ENCODE measurements at places on chromosomes 6 and 20.

- no peak for DNase-seq
Measured at GRCh38 chr6:45537539-45537938, 159.8 kb upstream of the SUPT3H start.

DNA sequence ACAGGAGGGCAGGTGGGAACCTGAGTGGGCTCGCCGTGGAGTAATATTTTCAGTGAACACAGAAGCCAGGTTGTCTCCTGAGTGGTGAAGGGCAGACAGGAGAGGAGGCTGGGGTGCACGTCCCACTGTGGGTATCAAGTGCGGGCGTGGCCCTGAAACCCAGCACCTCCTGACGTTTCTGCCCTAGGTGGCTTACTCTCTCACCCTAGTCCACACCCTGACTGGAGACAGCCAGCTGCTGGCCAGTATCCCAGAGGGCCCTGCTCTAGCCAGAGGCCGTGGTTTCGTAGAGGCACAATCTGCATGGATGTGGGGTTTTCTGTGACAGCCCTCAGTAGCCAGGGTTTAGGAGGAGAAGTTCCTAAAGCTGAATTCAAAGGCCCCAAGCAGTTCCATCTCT is 86.7 kb downstream of the TRERF1 start:
- DNase-seq = no peak

DNA sequence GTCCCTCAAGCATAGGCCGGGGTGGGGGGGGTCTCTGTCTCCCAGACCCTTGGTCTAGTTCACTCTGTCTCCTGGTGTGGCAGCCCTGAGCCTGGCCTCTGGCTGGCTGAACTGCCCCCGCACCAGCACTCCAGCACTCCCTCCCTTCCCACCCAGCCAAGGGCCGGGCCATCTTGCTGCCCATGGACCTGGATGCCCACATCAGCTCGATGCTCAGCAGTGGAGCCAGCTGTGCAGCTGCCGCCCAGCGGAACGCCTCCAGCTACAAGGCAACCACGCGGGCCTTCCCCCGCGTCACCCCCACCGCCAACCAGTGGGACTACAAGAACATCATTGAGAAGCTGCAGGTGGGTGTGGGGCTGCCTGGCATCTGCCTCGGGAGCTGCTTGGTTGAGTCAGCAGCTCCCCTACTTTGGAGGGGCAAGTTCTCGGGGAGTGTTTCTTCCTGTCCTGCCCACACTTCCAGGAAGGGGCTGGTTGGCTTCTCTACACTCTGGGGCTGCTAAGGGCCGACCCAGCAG is 28.4 kb downstream of the UQCC2 start:
- DNase-seq = no peak

DNA sequence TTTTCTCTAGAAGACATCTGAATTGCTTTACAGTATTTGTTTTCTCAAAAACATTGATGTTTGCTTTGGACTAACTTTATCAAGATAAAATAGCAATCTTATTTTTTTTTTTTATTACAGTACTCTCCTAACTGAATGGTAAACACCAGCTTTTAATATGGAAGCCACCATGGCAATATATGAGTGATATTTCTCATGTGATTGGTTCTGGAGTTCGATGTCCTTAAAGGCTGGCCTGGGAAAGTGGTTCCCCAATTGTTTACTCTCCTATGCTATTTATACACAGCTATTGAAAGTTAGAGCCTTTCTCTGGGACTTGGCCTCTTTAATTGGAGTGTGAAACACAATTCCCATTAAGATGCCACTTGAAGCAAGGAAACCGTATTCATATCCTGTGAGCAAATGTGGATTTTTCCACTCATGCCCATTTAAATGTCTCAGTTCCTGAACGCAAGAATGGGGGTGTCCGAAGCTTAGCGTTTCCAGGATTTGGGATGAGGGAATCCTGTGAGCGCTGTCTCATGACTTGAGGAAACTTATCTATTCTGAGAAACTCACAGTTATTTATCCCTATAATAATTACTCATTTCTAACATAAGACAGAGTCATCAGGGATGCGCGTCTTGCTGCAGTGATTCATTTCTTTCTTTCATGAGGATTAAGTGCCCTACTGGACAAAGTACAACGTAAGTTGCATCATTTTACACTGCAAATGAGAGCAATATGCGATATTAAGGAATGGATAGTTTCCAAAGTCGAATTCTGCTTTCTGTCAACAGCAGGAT is 143.3 kb upstream of the PREP start:
- no peak for DNase-seq

- no peak for DNase-seq
Measured at GRCh38 chr20:1337441-1337840, 8.5 kb upstream of the SDCBP2 start.

- peak; percentile 40 for DNase-seq
Measured at GRCh38 chr20:50513169-50514034, 3.2 kb downstream of the PTPN1 start.

- no peak for DNase-seq
Measured at GRCh38 chr20:37299718-37300528, 10.5 kb downstream of the MANBAL start.

DNA sequence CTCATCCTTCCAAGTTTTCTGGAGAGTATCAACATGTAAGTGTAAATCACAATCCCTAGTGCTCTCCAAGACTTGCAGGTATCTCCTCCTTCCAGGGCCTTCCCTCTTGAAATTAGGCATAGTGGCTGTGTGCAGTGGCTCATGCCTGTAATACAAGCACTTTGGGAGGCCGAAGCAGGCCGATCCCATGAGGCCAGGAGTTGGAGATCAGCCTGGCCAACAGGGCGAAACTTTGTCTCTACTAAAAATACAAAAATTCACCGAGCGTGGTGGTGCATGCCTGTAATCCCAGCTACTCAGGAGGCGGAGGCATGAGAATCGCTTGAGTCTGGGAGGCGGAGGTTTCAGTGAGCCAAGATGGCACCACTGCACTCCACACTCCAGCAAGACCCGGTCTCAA is 9.4 kb upstream of the ANGPT4 start:
- DNase-seq = no peak

GRCh38 chr6:85015396-85015990 is 251.1 kb upstream of the TBX18 start:
- DNase-seq = no peak
